Aortic smooth muscle cell (primary cell): ENCODE measurements at places on chromosomes 2 and 18. TPM values are rescaled to one million over a fixed set of nuclear protein-coding genes. Genes with fewer than 3 reads are reported as not detected.

CHRND gene
- total RNA-seq = not detected in 2 replicates

NEU2 gene
- not detected in 2 replicates for total RNA-seq

SRBD1 gene
- 17.4 and 19.4 TPM in 2 replicates for total RNA-seq

OSBPL1A gene
- total RNA-seq = 28.1 and 40.3 TPM in 2 replicates

FAM110C gene
- total RNA-seq = under 0.01 TPM in 1 of 2 replicates, not detected in the other

CNDP1 gene
- 0.06 TPM in 1 of 2 replicates, not detected in the other for total RNA-seq

ZNF892 gene
- 2.2 and 3.0 TPM in 2 replicates for total RNA-seq

DSC2 gene
- under 0.01 TPM in 1 of 2 replicates, not detected in the other for total RNA-seq

ONECUT2 gene
- under 0.01 TPM in 2 replicates for total RNA-seq

FRZB gene
- 0.66 and 1.3 TPM in 2 replicates for total RNA-seq

B3GNT7 gene
- total RNA-seq = 0.25 and 0.26 TPM in 2 replicates

TUBB8B gene
- not detected in 2 replicates for total RNA-seq

AGXT gene
- not detected in 2 replicates for total RNA-seq

SPATS2L gene
- total RNA-seq = 55.9 and 61.6 TPM in 2 replicates

SPDYA gene
- 0.79 and 1.6 TPM in 2 replicates for total RNA-seq

ANKRD29 gene
- 4.2 and 4.9 TPM in 2 replicates for total RNA-seq

SCYGR5 gene
- not detected in 2 replicates for total RNA-seq

ASXL2 gene
- total RNA-seq = 5.3 and 7.3 TPM in 2 replicates

GALR1 gene
- not detected in 2 replicates for total RNA-seq

ZNF236 gene
- 6.1 and 8.3 TPM in 2 replicates for total RNA-seq

UBE2F gene
- total RNA-seq = 34.6 and 44.5 TPM in 2 replicates

TCF7L1 gene
- total RNA-seq = 2.0 and 4.6 TPM in 2 replicates

IL36A gene
- total RNA-seq = not detected in 2 replicates

LIMS2 gene
- 3.0 and 8.3 TPM in 2 replicates for total RNA-seq

UGT1A6 gene
- total RNA-seq = not detected in 2 replicates

LYG2 gene
- not detected in 2 replicates for total RNA-seq

SERPINB12 gene
- total RNA-seq = not detected in 2 replicates

LYPD6B gene
- not detected in 2 replicates for total RNA-seq

CD8A gene
- not detected in 2 replicates for total RNA-seq
